ENCODE measurements at places on chromosomes 12 and 14. TPM values are rescaled to one million over a fixed set of nuclear protein-coding genes. Genes with fewer than 3 reads are reported as not detected.

TAS2R31 gene
- 3.2 TPM for total RNA-seq

ANO2 gene
- total RNA-seq: 12.7 TPM

KRT6C gene
- total RNA-seq: 0.07 TPM

PPFIA2 gene
- total RNA-seq: 0.40 TPM

IPO8 gene
- 57.8 TPM for total RNA-seq

EFS gene
- not detected for total RNA-seq

MYBPC1 gene
- total RNA-seq: not detected

MRPL51 gene
- total RNA-seq: 132 TPM

RNASE1 gene
- total RNA-seq: 75.5 TPM

CFL2 gene
- total RNA-seq: 82.7 TPM

GPR68 gene
- total RNA-seq: 1.3 TPM

KRT4 gene
- total RNA-seq: not detected

GUCY2C gene
- not detected for total RNA-seq

JKAMP gene
- total RNA-seq: 59.3 TPM

KRT72 gene
- not detected for total RNA-seq

TAS2R42 gene
- not detected for total RNA-seq

ASIC1 gene
- 0.14 TPM for total RNA-seq

SPIC gene
- total RNA-seq: not detected

ZFHX2 gene
- total RNA-seq: 0.49 TPM

CLEC4D gene
- total RNA-seq: not detected

RIPK3 gene
- 3.9 TPM for total RNA-seq

RND1 gene
- total RNA-seq: 1.4 TPM

GPD1 gene
- not detected for total RNA-seq

TMEM253 gene
- not detected for total RNA-seq

XPOT gene
- total RNA-seq: 77.2 TPM

ABHD12B gene
- not detected for total RNA-seq

KLRB1 gene
- not detected for total RNA-seq

SPX gene
- not detected for total RNA-seq

TAS2R8 gene
- total RNA-seq: not detected

FOXN4 gene
- total RNA-seq: not detected

TRAFD1 gene
- total RNA-seq: 35.9 TPM

SCN8A gene
- 30.7 TPM for total RNA-seq

RNU4-1 gene
- total RNA-seq: not detected

CLMN gene
- 4.8 TPM for total RNA-seq

PTHLH gene
- 3.4 TPM for total RNA-seq

Data from pulmonary artery endothelial cell (primary cell).